ENCODE measurements at places on chromosomes 1 and 21.

DNA sequence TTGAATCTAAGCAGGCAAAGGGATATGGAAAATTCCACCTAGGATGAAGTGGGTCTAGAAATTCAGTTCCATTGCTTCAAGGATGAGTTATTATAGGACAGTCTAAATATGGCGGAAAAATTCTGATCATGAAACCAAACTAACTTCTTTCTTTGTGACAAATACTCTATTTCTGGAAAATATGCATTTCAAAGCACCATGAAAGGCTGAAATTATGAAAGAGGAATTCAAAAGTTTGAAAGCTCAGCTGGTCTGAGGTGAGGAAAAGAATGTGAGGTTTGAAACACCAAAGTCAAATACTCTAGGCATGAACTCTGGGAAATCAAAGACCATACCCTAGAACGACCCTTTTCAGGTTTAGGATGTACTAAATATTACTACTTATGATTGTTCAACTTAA is 36.4 kb upstream of the COL11A1 start:
- no peak for DNase-seq

DNA sequence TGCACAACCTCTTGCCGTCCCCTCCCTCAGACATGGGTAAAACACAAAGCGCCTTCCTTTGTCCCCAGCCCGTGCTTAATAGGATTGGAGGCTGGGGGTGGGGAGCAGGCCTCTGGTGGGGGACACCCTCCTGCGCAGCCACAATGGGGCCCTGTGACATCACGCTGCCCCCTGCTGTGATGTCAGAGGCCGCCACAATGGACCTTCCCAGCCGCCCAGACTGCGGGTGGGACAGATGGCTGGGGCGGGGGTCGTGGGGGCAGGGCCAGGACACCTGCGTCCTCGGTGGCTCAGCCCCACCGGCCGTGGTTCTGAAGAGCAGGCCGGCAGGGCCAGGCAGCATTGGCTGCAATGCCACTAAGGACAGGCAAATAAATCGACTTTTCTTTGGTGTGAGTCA is 39.9 kb downstream of the EPHA2 start:
- DNase-seq = no peak

DNA sequence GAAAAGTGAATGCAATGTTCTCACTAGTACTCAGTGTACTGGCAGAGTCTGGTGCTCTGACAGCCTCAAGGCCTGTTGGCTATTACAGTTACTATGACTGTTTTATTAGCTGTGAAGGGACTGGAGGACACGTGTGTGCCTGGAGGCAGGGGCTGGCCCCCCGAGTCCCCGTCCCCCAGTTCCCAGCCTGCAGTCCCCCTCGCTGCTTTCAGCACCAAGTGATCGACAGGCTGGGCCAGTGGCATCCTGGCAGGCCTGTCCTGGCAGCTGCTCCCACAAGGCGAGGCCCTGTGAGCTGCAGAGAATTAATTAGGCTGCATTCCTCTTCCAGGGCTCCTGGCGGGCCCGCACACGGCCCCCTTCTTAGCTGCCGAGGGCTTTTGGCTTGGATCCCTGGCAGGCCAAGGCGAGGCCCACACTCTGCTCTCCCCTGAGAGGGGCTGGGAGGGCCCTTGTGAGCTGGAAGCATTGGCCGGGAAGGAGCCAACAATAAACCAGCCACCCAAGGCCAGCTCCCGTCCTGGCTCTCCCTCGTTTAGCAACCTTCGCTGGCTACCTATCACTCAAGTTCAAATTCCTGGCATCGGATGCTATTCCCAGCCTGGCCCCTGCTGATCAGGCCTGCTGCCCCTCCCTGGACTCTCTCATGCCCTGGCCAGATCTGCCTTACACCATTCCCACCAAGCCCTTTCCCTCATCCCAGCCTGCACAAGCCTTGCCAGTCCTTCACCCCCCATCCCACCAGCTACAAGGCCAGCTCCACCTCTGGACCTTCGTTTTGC is 9.8 kb downstream of the EDN2 start:
- DNase-seq = no peak

- peak; percentile 80 for DNase-seq
These were observed 19.2 kb downstream of the CRCT1 start for GRCh38 chr1:152533327-152533938.

GRCh38 chr1:206468571-206468970 is 1.7 kb upstream of the IKBKE start:
- DNase-seq = no peak

- DNase-seq = peak; percentile 52
These were observed 499.2 kb downstream of the OMA1 start for GRCh38 chr1:58047265-58047858.

GRCh38 chr1:30129001-30129408 is 594.4 kb downstream of the MATN1 start:
- DNase-seq = no peak

- no peak for DNase-seq
These were observed 78.4 kb downstream of the PROX1 start for GRCh38 chr1:214066190-214066589.

DNA sequence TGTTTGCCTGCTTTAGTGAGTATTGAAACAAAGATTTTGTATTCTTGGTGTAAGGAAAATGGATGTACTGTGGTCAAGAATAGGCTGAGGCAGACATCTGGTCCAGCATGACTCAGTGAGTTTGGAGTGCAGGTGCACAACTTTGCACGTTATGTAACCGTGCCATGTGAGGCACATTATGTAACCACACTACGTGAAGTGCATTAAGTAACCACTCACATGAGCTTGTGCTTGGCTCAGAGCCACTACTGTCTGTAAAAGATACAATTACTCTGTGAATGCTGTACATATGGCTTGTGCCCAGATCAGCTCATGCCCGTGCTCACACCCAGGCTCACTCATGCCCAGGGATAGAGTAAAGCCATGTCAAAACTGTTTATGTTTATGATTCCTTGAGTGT is 216.8 kb downstream of the CTH start:
- DNase-seq = no peak

All from HT-29 (cell line).